ENCODE measurements at places on chromosomes 1 and 21.

GRCh38 chr1:24181619-24182018 is 5.5 kb downstream of the IFNLR1 start:
- DNase-seq = no peak

DNA sequence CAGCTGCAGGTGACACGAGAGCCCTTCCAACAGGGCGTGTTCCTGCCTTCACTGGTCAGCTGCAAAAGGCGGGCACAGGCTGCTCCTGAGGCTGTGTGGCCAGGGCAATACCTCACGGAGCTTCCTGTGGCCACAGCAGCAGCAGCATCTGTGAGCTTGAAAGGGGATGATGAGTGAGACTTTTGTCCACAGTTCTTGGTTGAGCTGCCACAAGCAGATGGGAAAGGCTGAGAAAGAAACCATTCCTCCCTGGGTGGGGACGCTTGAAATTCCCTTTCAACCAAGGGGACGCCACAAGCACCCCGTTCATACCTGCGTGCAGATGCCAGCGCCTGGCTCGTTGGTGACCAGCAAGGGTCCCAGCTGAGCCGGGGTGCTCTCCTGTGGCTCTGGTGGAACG is 37.6 kb downstream of the B3GALT5 start:
- DNase-seq = no peak

DNA sequence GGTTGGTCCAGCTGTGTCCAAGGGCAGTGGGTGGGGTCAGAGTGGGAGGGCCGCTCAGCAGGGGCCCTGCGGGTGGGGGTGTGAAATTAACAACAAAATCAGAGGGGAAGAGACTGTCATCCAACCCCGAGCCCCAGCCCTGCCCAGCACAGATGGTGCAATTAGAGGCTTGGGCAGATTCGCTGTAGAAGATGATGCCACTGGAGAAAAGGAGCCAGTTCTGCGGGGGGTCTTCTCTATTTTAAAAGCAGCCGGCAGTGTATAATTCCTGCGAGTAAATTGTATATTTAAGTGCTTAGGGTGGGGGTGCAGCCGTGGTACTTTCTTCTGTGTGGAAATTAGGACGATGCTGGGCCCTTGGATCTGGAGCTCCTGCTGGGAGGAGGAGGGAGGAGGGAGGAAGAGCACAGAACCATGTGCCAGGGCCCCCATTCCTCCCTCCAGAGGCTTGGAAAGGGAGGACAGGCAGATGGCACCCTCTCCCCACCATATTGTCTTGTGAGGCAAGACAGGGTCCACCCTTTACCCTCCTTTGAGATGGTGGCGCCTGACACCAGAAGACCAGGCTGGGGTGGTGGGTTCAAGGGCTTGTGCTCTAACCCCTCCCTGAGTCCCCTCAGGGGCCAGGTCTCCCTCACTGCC is 89.2 kb downstream of the ACTL8 start:
- no peak for DNase-seq

- DNase-seq = peak; percentile 90
Measured at GRCh38 chr1:2300851-2301606, 72.9 kb downstream of the SKI start.

GRCh38 chr21:15797577-15798363 is 68.0 kb downstream of the USP25 start:
- DNase-seq = no peak

DNA sequence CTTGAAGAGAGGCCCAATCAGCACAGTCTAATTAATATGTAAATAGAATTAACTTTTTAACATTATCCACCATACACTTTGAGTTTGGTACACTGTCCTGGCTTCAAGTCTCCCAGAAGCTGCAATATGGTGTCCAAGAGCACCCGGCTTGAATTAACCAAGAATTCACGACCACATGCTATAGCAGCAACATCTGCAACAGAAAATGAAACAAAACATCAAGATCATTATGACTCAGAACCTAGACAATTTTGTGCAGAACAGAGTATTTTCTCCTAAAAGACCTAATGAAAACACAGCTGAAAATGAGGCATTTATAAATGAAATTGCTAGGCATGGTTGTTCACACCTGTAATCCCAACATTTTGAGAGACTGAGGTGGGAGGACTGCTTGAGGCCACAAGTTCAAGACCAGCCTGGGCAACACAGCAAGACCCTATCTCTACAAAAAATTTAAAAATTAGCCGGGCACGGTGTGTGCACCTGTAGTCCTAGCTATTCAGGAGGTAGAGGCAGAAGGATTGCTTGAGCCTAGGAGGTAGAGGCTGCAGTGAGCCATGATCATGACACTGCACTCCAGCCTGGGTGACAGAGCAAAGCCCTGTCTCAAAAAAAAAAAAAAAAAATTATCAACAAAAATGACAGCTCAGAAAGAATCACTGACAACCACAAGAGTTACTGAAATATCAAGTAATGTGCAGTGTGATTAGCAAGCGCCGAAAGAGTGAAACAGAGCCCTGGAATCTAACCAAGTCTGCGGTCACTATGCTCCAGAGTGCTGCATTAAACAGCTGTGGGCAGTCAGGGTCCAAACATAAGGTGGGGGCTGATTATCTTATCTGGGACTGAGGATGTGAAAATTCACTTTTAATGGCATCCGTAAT is 45.3 kb downstream of the HSF2BP start:
- DNase-seq = no peak

DNA sequence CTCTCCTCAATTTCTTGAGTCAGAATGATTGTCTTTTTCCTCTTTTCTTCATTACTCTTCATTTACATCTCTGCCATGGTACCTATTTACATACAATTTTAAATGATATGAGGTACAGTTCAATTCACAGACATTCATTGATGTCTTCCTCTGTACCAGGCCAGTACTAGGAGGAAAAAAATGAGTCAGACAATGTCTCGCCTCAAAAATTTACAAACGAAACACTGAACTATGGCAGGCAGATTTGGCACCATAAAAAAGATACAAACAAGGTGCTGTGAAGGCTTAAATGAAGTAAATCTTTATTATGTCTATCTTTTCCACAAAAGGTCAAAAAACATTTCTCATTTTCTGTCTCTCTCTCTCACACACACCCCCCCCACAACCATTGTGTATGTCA is 71.0 kb downstream of the RGS13 start:
- DNase-seq = no peak

- no peak for DNase-seq
Measured at GRCh38 chr1:21175324-21175669, 1.4 kb downstream of the EIF4G3 start.

DNA sequence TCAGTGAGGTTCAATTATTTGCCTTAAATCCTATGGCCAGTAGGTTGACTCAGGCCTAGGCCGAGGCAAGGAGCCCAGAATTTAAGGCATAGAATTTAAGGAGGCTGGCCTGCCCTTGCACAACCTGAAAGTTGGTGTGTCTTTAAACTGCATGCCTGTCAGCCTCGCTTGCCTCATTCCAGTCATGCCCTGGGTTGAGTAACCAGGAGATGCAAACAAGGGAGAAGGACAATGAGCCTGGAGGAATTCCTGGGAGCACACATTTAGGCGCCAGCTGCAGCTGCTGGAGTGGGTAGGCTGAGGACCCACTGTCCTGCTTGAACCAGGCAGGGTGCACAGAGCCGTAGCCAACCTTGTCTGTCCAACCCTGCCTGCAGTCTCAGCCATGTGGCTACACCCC is 11.7 kb downstream of the CD2 start:
- DNase-seq = peak; percentile 69

GRCh38 chr1:54107131-54107530 is 45.7 kb downstream of the CDCP2 start:
- DNase-seq = no peak

GRCh38 chr1:8941906-8942305 is 3.8 kb upstream of the CA6 start:
- DNase-seq = no peak

DNA sequence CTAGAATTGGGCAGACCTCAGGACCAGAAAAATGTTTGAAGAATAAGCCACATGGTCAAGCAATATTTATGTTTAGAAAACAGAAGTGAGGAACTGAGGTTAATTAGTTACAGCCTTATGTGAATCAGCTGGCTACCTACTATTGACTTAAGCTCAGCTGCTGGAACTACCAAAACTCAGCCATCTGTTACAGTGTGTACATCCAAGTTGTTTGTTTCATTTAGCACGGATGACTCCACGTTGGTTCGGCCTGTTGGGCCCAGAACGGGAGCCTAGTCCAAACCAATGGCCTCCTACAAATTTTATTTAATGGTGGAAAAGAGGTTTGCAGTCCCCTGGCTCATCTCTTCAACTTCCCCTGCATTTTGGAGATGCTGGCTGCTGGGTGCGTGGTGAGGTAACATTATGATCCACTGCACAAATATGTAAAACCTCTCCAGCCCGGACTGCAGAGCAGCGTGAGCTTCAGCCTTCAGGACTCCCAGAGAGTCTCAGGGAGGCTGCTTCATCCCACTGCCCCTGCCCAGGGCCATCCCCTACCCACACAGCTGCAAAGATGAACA is 143.4 kb downstream of the ZZZ3 start:
- DNase-seq = no peak

DNA sequence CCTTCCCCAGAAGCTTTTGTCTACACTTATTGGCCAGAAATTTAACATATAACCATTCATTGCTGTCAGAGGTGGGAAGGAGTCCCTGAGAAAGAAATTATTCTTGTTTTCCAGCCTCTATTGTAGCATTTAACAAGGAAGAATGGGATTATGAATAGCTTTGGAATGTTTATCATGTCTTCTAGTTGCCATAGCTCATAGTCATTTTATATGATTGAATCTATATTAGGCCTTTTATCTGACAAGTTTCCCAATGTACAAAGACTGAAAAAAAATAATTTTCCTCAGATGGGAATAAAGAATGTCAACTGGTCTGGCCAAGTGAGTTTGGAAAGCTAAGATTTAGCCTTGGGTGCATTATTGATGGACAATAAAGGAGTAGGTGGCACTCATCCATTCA is 28.3 kb downstream of the PTPRC start:
- DNase-seq = no peak

DNA sequence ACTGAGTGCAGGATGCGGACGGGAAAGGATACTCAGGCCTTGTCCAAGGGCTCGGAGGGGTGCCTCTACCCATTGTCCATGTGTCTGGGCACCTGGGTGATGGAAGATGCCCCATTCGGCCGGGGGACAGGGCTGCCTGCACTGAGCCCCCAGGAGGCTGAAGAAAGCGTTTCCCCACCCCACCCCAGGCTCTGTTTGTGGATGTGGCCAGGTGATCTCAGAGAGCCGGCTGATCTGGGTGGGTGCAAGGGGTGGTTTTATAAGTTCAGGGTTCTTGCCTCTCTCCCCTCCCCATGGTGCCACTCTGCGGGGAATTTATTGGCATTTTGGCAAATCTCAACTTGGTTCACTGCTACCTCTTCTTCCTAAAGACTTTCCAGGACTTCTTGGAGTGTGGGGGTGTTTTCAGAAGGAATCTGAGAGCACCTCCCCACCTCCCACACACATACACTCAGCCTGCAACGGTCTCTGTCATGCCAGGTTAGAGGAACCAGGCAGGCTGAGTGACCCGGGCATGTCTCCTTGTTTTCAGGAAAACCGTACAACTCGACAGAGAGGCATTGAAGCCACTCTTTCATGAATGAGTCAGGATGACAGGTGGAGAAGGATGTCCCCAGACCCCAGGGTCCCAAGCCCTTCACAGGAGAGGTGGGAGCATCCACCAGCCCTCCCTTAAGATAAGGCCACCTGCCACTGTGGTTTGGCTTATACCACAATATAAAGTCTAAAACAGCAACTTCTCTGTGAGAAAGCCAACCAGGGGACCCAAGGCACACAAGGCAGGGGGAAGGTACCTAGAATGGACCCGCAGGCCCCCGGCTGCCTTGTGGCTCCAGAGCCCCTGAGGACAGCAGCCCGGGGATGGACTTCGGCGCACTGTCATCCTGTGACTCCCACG is 174.9 kb downstream of the ETS2 start:
- DNase-seq = no peak

- DNase-seq = no peak
Measured at GRCh38 chr1:151444783-151445177, 14.5 kb downstream of the POGZ start.

DNA sequence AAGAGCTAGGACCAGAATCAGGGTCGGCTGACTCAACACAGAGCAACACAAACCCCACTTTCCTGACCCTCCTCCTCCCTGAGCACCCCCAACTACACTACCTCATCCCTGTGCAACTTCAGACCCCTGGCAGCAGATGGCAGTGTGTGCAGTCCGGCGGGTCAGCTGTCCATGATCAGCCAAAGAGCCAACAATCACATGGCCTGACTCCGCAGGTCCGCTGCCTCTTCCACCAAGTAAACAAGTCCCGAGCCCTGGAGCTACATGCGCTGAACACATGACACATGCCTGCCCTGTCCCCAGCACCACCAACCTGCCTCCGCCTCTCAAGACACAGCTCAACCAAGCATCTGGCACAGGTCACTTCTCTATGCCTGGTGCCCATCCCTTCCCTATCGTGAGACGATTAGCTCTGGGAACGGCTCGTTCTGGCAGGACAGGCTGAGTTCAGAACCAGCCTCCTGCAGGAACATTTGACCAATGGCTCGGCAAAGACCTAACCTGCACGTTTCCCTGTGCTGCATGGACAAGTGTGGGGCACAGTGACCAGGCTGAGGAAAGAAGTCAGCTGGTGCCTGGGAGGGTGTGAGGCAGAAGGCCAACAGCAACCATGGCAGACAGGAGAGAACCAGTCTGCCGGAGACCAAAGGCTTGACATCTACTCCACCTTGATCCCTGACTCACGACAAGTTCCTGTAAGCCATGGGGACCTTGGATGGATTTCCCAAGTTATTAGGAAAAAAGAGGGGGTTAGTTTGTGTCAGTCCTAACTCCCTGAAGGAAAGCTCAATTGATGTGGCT is 60.3 kb downstream of the CD46 start:
- DNase-seq = peak; percentile 52

- DNase-seq = no peak
Measured at GRCh38 chr1:117241512-117241911, 30.8 kb upstream of the VTCN1 start.

GRCh38 chr1:78892260-78892840 is 114.2 kb downstream of the ADGRL4 start:
- DNase-seq = no peak

- DNase-seq = no peak
Measured at GRCh38 chr1:184633785-184634184, 120.9 kb downstream of the EDEM3 start.

DNA sequence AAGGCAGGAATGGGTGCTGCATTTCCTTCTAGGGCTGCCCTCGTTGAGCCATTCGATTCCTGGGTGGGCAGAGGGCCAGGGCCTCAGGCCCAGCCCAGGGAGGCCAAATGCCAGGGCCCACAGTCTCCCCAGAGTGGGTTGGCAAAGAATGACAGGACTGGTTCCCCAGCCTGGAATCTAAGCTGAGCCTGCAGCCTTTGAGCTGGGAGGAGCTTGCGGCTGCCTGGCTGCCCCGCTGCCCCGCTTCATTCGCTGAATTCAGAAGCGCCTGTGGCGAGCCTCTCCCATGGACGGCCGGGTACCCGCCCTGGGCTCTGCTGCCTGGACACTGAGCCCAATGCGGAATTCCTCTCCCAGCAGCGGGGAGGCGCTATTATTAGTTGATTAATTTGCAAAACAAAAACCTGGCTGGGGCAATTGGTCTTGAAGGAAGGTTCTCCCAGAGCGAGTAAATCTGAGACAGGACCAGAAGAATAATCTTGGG is 32.3 kb upstream of the TARDBP start:
- DNase-seq = no peak

- DNase-seq = no peak
Measured at GRCh38 chr21:32237021-32237420, 41.8 kb downstream of the MIS18A start.

GRCh38 chr1:10960411-10961299 is 51.8 kb upstream of the TARDBP start:
- DNase-seq = peak; percentile 97

Data from activated CD8-positive, alpha-beta memory T cell treated with anti-CD3 and anti-CD28 coated beads, Interleukin-2, amount 50 U/mL, for 48 hours (primary cell).